ENCODE measurements at places on chromosomes 3 and 15.

- DNase-seq, result no peak
Observed at GRCh38 chr15:81152339-81152738, 18.3 kb downstream of the CFAP161 start.

DNA sequence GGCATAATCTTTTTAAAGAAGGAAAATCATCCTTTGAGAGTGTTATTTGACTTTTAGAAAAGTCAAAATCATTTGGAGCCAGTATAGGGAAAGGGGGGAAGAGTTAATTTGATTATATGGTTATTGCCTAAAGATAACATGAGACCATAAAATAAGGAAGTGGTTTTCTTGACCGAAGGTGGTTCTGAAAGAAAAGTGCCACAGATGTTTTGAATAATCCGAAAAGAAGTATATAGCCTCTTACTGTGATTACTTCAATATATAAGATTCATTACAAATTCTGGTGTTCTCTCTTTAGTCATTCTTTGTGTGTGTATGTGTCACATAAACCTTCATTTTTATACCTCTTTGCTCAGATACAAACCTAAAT is 1.1 kb downstream of the DNAJB11 start:
- no peak for DNase-seq

- DNase-seq, result no peak
Observed at GRCh38 chr15:29097971-29098370, 171.7 kb downstream of the NSMCE3 start.

DNA sequence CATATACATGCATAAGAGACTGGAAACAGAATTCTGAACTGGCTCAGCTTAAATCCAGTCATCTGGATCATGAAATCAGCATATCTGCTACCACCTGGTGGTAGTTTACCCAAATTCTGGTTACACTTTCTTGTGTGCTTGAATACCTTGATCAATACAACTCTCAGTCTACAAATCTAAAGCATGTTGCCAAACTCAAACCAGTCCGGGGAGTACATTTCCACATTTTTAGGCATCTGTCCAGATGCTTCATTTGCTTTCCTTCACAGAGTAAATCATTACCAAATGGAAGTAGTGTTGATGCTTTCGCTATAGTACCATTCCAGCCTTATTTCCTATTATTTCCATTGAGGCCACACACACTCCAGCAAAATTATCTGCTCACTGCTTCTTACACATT is 126.4 kb downstream of the P2RY1 start:
- no peak for DNase-seq
